Right forelimb (tissue), 1 donor: ENCODE measurements at places on chromosomes 2 and 18.

DNA sequence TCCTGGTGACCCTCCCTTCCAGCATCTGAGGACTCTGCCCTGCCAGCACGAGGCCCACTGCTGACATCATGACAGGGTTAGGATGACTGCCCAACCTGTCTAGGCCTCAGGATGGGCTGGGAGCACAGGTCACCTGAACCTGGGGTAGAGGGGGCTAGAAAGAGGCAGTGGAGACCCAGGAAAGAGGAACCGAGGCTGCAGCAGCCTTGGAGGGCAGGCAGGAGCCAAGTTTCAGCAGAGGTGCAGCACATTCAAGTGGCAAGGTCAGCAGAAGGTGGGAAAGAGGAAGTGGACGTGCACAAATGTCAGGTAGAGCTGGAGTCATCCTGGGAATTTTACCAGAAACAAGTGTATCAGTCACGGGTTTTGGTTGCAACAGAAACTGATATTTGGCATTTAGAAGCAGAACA is 13.6 kb upstream of the RAB10 start:
- DNase-seq, result no peak

GRCh38 chr2:218736531-218736930 is 25.9 kb downstream of the TTLL4 start:
- DNase-seq, result no peak

DNA sequence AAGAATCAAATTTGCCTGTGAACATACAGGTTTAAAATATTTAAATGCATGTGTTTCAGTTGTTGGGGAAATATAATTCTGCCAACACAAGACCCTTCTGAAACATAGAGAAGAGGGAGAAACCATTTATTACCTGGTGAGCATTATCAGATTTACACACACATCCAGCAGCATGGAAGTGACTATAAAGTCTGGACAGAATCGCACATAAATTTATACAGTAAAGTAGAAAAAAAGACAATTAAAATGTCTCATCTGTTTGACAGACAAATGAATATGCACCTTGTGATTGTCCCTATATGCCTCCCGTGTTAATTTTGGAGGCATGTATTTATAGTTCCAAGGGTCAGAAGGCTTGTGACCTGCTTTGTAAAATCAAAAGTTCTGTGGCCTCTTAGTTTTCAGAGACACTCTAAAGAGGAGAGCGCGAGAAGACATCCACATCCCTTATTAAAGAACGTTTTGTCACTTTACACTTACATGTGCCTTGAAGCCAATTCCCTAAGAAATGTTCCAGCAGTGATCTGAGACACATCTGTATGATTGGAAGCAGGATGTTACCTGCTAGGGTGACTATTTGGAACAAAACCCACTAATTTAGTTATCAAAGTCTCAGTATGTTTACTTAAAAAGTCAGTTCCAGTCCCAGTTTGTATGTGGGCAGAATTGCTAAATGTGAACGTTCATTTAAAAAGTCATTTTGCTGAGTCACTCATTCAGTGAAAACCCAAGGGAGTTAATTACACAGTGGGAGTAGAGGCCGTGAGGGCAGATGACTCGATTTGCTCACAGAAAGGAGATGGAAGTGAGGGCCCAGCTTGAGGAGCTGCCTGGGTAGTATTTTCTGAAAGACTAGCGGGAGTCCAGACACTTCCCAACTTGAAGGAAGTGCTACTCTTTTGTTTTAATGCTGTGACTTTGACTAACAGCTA is 527.6 kb upstream of the MEX3C start:
- DNase-seq, result no peak

- DNase-seq, result no peak
Measured at GRCh38 chr2:133937669-133938068, 316.2 kb upstream of the MGAT5 start.

GRCh38 chr2:177147093-177147694 is 65.4 kb upstream of the HNRNPA3 start:
- no peak for DNase-seq

DNA sequence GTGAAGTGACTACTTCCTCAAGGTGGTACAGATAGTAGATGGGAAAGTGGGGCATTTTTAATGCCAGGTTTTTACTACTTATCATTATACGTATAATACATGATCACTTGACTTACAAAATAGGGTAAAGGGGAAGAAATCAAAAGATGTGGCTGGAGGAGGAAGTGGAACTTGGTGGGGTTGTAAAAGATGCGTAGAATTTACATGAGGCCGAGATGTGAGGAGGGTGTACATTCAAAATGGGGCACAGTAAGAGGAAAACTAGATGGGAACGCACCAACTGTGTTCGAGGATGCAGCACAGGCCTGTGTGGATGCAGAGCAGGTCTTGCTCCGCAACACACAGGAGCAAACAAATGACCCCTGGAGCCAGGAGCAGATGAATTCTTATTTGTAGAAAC is 403.3 kb downstream of the TXNL1 start:
- DNase-seq, result no peak

- no peak for DNase-seq
Measured at GRCh38 chr2:231372326-231372725, 23.2 kb upstream of the B3GNT7 start.

- DNase-seq, result no peak
Measured at GRCh38 chr2:9282128-9283112, 75.8 kb downstream of the ASAP2 start.

GRCh38 chr2:110726285-110726684 is 6.1 kb upstream of the ACOXL start:
- no peak for DNase-seq

- no peak for DNase-seq
Measured at GRCh38 chr2:77521548-77521891, 656 bp downstream of the LRRTM4 start.

DNA sequence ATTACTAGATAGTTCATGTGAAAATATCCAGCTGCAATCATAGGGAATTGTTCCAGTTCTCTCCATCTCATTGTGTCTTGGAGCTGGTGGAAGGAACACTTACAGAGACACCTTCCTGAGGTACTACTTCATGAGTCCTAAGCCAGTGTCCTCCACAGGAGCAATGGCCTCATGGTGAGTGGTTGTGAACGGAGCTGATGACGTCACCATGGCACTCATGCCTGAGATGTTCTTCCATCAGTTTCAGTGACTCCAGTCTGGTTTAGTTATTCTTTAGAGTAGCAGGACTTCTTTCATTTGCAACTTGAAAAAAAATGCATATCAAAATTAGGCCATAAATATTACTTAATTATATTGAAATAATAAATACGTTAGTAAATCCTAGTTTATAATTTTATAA is 418.6 kb downstream of the ZNF521 start:
- DNase-seq, result no peak

DNA sequence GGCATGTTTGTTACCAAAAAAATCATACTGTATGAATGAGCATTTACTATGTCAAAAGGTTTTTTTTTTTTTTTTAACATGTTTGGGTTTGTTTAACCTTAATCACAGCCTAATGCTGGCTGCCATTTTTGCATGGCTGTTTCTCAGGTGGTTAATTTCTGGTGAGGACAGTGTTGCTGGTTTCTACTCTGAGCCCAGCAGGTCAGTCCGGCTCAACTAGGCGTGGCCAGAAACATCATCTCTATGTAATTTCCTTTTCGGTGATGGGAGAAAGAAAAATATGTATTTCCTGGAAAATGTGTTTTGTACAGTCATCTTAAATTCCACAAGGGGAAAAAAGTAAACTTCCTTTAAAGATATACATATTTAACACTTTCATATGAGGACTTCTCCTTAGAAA is 24.9 kb upstream of the BZW1 start:
- no peak for DNase-seq

- no peak for DNase-seq
Measured at GRCh38 chr18:45202061-45202460, 413.2 kb upstream of the SLC14A2 start.

GRCh38 chr18:12803069-12803936 is 80.7 kb downstream of the PTPN2 start:
- no peak for DNase-seq

- DNase-seq, result no peak
Measured at GRCh38 chr2:167992278-167992677, 255.1 kb downstream of the STK39 start.

- no peak for DNase-seq
Measured at GRCh38 chr18:9928646-9929259, 14.9 kb downstream of the VAPA start.

GRCh38 chr2:148899638-148900318 is 24.8 kb downstream of the KIF5C start:
- DNase-seq, result no peak

GRCh38 chr18:43692099-43692690 is 414.9 kb upstream of the SYT4 start:
- DNase-seq, result no peak

- DNase-seq, result peak; percentile 38
Measured at GRCh38 chr2:239260546-239261327, 140.1 kb downstream of the HDAC4 start.

DNA sequence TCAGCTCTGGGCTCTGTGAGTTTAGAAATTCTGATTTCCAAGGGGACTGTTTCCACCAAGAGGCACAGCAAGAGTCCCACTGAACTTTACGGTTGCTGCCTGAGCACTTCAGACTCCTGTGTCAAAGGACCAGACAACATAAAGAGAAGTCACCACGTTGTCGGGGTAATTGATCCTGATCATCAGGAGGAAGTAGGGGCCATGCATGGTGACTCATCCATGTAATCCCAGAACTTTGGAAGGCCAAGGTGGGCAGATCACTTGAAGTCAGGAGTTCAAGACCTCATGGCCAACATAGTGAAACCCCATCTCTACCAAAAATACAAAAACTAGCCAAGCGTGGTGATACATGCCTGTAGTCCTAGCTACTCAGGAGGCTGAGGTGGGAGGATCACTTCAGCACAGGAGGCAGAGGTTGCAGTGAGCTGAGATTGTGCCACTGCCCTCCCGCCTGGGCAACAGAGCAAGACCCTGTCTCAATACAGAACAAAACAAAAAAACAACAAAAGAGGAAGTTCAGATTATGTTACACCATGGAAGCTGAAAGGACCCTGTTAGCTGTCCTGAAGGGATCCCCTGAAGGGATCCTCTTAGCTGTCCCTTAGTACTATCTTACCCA is 9.4 kb upstream of the ASXL2 start:
- no peak for DNase-seq
